ENCODE measurements at places on chromosomes 3 and 15.

GRCh38 chr15:75149867-75150709 is 51.6 kb upstream of the C15orf39 start:
- DNase-seq, result no peak

DNA sequence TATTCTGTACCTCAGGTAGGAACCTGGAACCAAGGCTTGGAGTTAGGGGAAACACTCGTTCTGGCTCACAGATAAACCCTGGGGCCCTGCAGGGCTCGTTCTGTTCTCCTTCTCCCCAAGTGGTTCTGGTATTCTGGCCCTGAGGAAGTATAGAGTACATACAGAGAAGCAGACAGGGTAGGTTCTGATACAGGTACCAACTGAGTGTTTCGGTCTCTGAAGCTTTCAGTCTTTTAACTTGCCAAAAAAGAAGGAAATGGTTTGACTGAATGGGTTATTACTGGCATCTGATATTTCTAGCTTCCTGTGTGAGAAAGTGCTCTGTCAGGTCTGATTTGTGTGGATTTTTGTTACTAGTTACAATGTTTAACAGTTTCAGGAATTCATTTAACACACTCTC is 67.3 kb downstream of the UBE2E2 start:
- DNase-seq, result no peak

DNA sequence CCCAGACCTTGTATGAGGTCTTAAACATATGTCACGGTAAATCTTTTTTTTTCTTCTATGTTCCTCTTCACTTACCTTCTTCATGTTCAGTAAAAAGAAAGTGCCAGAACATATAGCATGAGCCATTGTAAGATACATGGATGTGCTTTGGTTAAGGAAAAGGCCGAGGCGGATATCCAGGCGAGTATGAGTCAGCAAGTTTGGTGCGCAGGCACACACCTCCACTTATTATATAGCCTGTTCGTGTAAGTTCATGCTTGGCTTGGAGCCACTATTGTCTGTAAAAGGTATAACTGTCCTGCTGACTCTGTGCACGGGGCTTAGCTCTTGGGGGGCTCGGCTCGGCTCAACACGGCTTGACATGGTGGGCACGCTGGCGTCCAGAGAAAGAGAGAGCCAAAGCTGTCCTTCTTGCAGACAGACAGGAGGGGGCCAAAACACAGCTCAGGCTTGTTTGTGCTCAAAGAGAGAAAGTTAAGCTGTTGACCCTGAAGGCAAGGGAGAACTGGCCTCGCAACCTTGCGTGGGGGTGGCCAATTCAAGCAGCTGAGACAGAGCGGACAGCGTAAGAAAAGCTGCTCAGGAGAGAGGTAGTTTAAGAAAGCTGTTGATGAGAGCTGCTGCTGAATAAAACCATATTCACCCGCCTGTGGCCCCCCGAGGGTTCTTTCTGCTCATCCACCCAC is 251.2 kb downstream of the SLC9A9 start:
- no peak for DNase-seq

DNA sequence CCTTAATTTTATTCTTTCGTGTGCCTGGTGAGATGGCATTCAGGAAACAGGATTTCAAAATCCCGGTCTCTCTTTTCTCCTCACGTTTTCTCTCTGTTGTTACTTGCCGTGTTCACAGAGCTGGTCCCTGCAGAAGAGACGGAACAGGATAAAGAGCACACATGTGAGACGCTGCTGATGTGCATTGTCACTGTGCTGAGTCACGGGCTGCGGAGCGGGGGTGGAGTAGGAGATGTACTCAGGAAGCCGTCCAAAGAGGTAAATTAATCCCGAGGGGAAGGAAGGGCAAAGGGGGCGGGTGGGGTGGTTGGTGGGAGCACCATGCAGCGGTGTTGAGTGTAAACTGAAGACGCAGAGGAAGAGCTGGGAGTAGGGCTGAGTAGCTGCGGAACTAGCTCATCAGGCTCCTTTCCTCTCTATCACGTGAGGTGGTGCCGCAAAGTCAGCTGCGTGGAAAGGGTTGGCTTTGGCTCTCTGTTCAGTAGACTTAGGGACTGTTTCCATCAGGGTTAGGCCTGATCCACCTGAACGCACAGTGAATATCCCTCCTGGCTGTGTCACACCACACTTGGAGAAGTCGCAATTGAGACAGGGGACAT is 164.8 kb upstream of the BHLHE40 start:
- peak; percentile 59 for DNase-seq

DNA sequence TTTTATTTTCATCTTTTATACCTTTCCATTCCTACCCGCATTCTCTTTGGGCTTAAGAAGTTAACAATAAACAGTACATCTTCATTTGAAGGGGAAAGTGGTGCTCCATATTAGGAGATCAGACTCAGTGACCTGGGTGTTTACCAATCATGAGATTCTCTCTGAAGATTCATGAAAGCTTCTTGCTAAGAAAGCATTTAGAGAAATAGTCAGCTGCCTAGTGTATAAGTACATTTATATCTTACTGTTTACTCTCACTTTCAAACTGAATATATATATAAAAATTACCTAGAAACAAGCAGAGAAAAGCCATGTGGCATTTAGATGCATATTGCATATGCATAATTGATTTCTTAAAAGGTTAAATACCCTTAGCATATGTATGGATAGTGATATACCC is 100.5 kb downstream of the KCNH8 start:
- no peak for DNase-seq
